AML-193 (cell line): ENCODE measurements at places on chromosomes 5 and 9.

DNA sequence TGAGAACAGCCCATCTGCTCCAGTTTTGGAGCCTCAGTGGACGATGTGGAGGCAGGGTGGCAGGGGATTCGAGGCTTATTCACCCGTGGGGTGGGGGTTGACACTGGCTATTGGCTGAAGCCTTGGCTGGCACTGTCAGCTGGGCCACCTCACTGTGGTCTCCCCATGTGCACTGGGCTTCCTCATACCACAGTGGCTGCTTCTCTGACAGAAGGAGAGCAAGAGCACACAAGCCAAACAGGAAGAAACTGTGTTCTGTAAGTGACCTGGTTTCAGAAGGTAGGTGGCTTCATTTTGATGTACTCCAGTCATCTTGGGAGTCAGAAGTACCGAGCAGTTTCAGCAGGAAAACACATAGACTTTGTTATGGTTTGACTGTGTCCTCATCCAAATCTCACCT lies 24.7 kb upstream of the CTNND2 start:
- DNase-seq = no peak

DNA sequence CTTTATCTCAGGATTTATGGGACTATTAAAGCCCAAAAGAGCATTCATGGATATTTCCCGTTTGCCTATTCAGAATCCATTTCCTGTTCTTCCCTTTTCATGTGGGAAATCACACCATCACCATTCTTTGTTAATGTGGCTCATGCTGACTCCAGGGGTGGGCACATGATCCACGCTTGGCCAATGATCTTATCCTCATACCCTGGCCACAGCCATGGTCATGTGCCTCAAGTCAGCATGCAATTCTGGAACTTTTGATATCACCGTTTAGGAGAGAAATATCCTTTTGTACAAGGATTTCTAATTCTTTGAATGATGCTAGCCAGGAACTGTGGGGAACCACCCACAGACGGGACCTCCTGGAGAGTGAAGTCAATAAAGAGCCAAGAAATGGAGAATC lies 272.2 kb downstream of the PRELID2 start:
- no peak for DNase-seq

DNA sequence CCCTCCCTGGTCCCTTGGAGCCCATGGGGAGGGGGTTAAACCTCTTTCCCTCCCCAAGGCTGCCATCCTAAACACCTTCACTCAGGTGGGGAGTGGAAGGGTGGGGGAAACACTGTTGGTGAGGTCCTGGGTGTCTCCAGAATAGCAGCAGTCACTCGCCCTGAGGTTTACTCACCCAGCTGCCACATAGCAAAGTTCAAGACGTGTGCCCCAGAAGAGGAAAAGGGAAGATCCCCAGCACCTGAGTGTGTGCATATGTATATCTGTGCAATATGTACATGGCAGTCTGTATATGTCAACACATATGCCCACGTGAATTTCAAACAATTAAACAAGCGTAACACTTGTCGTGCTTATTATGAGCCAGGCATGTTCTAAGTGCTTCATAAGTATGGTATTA lies 31.3 kb upstream of the SMU1 start:
- DNase-seq = no peak

- peak; percentile 75 for DNase-seq
Observed at GRCh38 chr9:72464857-72465592, 56.4 kb upstream of the TMC1 start.

DNA sequence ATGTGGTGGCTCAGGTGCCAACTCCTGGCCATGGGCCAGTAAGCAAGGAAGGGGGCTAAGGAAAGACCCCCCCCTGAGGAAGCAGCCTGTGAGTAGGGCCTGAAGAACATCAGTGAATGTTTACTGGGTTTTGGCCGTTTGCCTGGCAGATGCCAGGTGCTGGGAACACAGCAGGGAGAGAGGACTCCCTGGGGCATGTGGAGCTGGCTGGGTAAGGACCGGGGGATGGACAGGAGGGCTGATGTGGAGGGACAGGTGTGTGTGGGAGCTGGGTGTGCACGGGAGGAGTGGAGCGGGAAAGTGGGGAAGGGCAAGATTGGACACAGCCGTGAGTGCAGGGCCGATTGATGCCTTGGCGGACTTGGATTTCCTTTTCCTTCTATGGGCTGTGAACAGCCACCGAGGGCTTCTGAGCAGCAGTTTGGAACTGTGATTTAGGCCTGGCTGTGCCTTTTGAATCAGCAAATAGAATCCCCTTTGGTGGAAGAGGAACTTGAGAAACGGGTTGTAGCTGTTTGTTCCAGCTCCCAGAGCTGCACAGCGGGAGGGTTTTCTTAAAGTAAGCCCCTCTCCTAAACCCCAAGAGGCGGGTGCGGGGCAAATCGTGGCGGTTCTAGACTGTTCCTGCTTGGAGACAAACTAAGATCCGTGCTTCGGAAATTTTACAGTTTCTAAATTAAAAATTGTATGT lies 3.1 kb downstream of the HMCN2 start:
- peak; percentile 2 for DNase-seq

DNA sequence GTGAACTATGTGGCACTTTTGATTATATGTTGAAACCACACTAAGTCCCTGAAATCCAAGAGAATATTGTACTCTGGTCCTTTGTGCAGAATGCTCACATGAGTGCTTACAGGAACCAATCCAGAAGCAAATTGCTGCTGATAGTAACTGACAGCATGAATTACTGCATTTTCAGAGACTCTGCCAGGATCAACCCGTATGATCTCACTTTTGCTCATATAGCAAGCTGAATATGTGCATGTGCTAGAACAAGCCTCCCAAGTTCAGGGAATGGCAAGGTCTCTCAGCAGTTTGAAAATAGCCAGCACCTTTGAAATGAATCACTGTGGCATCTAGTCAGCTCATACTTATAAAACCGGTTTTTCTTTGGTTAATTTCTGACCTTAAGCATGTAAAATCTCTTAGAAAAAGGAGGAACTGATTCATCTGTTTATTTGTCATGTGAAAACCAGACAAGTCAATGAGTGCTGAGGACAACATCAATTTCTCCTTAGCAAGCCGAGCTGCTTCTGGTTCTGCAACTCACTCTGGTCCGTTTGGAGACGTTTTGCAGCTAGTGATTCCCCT lies 215.7 kb upstream of the ELL2 start:
- no peak for DNase-seq

- DNase-seq = no peak
Observed at GRCh38 chr5:123721675-123722276, 209.8 kb downstream of the CSNK1G3 start.

DNA sequence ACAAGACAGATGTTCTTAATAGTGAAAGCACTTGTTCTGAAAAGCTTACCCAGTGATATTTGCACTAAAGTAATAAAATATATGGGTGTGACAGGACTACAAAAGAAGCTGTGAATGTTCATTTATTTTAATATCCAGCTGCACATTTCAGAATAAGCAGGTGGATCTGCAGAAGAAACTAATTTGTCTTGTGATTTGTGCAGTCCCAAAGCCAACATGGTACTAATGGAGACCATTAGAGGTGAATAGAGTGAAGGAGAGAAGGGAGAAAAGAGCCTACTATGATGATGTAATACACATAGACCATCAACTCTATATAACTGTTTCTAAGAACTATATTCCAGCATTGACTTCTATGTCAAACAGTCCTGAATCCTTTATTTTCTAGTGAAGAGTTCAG lies 362.8 kb downstream of the ISL1 start:
- DNase-seq = no peak

DNA sequence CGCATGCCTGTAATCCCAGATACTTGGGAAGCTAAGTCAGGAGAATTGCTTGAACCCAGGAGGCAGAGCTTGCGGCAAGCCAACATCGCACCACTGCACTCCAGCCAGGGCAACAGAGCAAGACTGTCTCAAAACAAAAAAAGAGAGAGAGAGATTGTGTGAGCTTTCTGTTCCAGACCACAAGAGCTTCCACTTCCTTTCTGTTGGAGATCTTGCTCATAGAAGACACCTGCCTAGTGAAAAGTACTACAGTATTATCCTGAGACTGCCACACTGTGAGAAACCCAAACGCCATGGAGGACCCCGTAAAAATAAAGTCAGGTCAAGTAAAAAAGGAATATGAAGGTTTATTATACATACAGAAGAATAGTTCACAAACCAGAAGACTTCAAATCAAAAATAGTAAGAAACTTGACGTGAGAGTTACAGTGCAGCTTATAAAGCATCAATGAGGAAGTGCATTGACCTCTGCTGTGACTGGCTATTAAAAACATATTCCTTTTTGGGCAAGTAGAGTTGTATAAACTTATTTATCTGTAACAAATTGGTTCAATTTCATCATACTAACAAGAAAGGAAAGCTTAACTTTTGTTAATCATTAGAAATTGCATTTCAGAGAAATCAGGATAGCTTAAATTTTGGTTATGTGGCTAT lies 4.3 kb upstream of the EMB start:
- DNase-seq = peak; percentile 81

- no peak for DNase-seq
Observed at GRCh38 chr5:161376034-161376433, 170.5 kb downstream of the GABRB2 start.
